Memory B cell (primary cell): ENCODE measurements at places on chromosomes 5 and 9.
A peak's percentile ranks its signal among the peaks of the same experiment; 100 is the strongest.

- DNase-seq: no peak
- H3K36me3 ChIP-seq: no peaks in the 10 kb centered on the region
- no peaks in the 10 kb centered on the region for H3K27me3 ChIP-seq
- no peaks in the 10 kb centered on the region for H3K4me1 ChIP-seq
Measured at GRCh38 chr5:137051161-137051560, 448.0 kb downstream of the SPOCK1 start.

- peaks cover 12% of the 10 kb centered on the region for H3K27me3 ChIP-seq
- peak overlapping the region; percentile 39 for H3K4me3 ChIP-seq
- H3K27ac ChIP-seq: no peak overlapping the region
- peaks cover 13% of the 10 kb centered on the region for H3K4me1 ChIP-seq
Measured at GRCh38 chr9:1101846-1102641, 51.9 kb downstream of the DMRT2 start.

DNA sequence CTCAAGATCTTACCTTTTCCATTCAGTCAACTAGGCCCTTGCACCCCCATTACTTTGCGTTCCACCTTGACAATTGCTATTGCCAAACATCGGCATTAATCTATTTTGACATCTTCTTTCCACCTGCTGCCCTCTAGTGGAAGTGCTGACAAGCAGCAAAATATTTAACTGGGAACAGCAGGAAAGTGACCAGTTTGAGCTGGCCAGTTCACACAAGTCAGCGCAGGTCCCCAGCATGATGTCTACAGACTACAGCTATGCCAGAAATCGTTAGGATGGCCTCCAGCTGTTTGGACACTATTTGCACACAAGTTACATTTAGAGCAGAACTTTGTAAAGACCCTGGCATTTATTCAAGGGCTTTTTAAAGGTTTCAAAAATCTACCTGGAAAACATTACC is 160.1 kb downstream of the GHR start:
- H3K4me3 ChIP-seq: no peak overlapping the region
- no peak overlapping the region for H3K27ac ChIP-seq
- peaks cover 4% of the 10 kb centered on the region for H3K27me3 ChIP-seq
- DNase-seq: peak; percentile 28

- H3K27me3 ChIP-seq: peaks cover 6% of the 10 kb centered on the region
- no peak overlapping the region for H3K27ac ChIP-seq
- no peaks in the 10 kb centered on the region for H3K4me1 ChIP-seq
- no peak for DNase-seq
Measured at GRCh38 chr5:127472700-127473099, 44.7 kb upstream of the PRRC1 start.

DNA sequence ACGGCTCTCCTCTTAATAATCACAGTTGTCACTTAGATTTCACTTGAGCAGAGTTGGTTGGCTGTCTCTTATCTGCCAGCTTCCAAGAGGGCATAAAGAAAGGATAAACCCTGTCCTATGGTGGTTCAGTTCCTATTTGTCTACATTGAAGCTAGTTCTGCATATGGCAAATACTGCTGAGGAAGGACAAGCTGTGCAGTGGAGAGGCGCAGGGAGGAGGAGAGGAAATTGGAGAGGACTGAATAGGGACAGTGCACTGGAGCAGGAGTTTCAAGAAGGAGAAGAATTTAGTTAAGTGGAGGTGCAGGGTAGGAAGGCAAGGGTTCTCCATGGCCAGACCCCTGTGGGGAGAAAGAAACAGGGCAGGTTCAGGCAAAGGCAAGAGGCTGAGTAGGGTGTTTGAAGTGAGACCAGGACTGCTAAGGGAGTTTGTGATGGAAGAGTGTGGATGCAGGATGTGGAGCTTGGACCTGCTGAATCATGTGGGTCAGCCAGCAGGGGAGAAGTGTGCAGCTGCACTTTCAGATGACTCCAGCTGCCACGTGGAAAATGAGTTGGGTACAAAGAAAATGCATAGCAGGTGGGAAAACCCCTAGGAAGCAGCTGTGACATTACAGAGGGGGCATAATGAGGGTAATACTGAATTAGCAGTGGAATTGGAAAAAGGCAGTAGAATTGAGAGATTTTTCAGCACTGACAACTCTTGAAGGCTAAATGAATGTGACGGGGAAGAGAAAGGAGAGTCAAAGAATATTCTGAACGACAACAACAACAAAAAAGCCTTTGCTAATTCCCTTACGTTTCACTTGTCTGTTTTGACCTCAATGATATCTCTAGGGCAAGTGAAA is 66.8 kb downstream of the MAMDC2 start:
- H3K4me3 ChIP-seq: peak overlapping the region; percentile 19
- DNase-seq: no peak
- H3K27ac ChIP-seq: no peak overlapping the region

DNA sequence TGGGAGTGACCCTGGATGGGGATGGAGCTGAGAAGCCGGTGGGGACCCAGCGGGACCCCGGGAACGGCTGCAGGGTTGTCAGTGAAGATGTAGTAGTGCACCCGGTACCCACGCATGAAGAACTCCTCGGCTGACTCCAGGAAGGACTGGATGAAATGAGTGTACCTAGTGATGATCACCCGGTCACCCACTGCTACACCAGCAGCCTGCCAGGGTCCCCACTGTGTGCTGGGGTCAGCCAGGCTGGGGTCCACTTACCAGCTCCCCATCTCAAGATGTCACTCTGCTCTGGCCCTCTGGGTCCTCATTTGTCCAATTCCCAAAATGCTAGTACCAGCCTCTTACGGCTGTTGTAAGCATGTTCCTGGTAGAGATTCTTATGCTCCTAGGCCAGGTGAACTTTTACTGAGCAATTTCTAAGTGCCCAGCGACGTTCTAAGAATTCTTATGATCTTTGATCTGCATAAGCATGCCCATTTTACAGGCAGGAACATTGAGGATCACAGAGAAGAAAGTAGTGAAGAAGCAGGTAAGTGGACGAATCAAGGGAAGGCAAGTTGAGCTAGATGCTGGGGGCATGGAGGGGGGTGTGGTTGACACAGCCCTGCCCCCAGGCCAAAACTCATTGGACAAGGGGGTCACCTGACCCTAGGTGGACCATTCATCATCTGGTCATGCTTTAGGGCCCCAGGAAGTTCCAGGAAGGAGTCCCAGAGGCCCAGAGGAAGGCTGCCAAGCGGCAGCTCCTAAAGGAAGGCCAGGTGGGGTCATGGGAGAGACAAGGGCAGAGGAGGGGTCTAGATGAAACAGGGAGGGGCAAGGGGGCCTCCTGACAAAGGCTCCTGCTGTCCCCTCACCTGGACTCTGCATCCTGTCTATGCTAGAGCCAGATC is 9.4 kb downstream of the GBGT1 start:
- no peak overlapping the region for H3K4me3 ChIP-seq
- no peaks in the 10 kb centered on the region for H3K27me3 ChIP-seq
- H3K36me3 ChIP-seq: peaks cover 3% of the 10 kb centered on the region
- peaks cover 7% of the 10 kb centered on the region for H3K4me1 ChIP-seq

- H3K4me1 ChIP-seq: no peaks in the 10 kb centered on the region
- no peaks in the 10 kb centered on the region for H3K36me3 ChIP-seq
- no peak for DNase-seq
- H3K4me3 ChIP-seq: no peak overlapping the region
- H3K27me3 ChIP-seq: no peaks in the 10 kb centered on the region
- no peak overlapping the region for H3K27ac ChIP-seq
Measured at GRCh38 chr5:136629125-136629792, 263.9 kb upstream of the TRPC7 start.

DNA sequence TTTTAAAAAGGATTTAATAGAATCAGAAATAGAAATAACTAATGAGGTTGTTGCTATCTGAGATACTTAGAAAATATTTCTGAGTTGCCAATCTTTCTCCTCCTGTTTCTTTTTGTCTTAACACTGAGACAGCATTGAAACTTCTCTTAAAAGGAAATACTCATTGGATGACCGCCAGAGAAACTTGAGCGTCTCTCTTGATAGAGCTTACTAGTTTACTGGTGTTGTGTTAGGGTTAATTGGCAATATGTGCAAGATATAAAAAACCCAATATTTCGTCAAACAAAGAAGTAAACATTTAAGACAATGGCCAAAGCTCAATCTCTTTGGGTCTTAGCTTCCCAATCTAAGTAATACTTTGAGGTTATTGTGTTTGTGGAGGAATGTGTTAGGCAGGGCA is 176.4 kb upstream of the CHD1 start:
- peaks cover 4% of the 10 kb centered on the region for H3K4me1 ChIP-seq
- H3K4me3 ChIP-seq: no peak overlapping the region
- no peak overlapping the region for H3K27ac ChIP-seq
- no peak for DNase-seq
- H3K36me3 ChIP-seq: no peaks in the 10 kb centered on the region
- peaks cover 4% of the 10 kb centered on the region for H3K27me3 ChIP-seq

GRCh38 chr5:27612161-27612560 is 573.8 kb upstream of the CDH9 start:
- no peak overlapping the region for H3K27ac ChIP-seq
- no peak overlapping the region for H3K4me3 ChIP-seq

GRCh38 chr5:63613442-63613841 is 348.8 kb downstream of the HTR1A start:
- DNase-seq: no peak
- no peak overlapping the region for H3K4me3 ChIP-seq
- H3K4me1 ChIP-seq: no peaks in the 10 kb centered on the region
- H3K27ac ChIP-seq: no peak overlapping the region

GRCh38 chr5:40428126-40428525 is 251.6 kb upstream of the PTGER4 start:
- H3K36me3 ChIP-seq: no peaks in the 10 kb centered on the region
- no peak overlapping the region for H3K4me3 ChIP-seq
- peaks cover 2% of the 10 kb centered on the region for H3K4me1 ChIP-seq
- H3K27ac ChIP-seq: no peak overlapping the region
- DNase-seq: no peak

DNA sequence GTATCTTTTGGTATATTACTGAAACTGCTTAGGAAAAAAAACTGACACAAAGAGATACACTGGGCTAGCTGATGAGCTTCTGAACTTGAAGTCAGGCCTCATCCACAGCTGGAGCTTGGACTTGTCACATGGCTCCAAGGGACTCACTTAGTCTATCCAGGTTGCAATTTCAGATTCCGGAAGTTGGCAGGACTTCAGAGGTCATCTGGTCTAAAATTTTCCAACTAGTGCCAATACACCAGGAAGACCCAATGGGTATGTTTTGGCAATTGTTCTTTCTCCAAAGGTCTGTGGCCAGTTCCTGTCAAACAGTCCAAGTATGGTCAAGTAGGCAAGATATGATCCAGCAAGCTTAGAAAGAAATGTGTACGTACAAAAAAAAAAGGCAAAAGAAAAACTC is 36.7 kb downstream of the MRPS27 start:
- H3K4me3 ChIP-seq: no peak overlapping the region
- peaks cover 16% of the 10 kb centered on the region for H3K4me1 ChIP-seq

- no peaks in the 10 kb centered on the region for H3K4me1 ChIP-seq
- H3K36me3 ChIP-seq: no peaks in the 10 kb centered on the region
- no peak overlapping the region for H3K27ac ChIP-seq
- H3K4me3 ChIP-seq: no peak overlapping the region
- no peak for DNase-seq
Measured at GRCh38 chr9:129702589-129703520, 37.4 kb downstream of the PRRX2 start.

DNA sequence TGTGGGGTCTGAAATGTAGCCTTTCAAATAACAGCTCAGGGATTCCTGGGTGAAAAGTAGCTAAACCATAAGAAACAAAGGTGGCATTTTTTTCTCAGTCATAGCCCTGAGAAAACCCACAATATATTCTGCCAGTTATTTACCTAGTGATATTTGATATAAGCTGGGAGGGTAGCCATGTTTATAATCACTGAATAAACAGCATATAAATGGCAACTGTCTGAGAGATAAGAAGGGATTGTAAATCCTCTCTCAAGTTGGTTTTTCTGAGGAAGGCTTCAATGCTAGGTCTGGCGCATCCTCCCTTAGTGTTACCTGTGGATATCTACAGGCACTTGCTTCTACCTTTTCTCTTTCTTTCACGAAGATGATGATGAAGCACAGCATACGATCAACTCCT is 1080.5 kb upstream of the DMAC1 start:
- no peaks in the 10 kb centered on the region for H3K36me3 ChIP-seq
- no peaks in the 10 kb centered on the region for H3K4me1 ChIP-seq
- no peak overlapping the region for H3K27ac ChIP-seq
- no peak for DNase-seq

DNA sequence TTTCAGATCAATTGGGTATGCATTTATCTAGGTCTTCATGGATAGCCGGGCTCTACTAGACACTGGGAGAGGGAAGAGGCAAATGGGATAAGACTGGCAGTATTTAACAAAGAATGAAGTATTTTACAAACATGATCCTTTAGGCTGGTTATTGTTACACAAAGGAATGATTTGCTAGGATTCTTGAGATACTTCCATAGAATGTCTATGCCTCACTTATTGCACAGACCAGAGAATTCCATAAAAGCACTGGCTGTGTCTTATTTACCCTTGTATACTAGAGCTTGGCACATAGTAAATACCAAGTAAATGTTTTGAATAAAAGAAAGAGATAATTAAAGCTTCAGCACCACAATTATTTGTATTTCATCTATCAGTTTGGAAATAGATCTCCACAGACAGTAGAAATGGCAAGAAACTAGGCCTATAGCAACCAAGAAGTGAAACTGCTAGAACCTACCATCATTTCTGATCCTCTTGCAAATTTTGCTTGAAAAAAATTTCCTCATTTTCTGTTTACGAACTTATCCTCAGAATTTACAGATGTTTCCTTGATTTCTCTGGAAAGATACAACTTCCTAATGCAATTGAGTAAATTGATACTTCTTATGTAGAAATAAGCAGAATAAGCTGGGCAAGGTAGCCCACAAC is 3.8 kb downstream of the PDCD1LG2 start:
- no peaks in the 10 kb centered on the region for H3K27me3 ChIP-seq
- no peak for DNase-seq
- H3K36me3 ChIP-seq: no peaks in the 10 kb centered on the region
- no peak overlapping the region for H3K4me3 ChIP-seq
- no peak overlapping the region for H3K27ac ChIP-seq
- H3K4me1 ChIP-seq: peaks cover 37% of the 10 kb centered on the region

GRCh38 chr5:126354012-126354857 is 69.0 kb upstream of the GRAMD2B start:
- H3K36me3 ChIP-seq: no peaks in the 10 kb centered on the region
- no peak overlapping the region for H3K4me3 ChIP-seq
- peaks cover 8% of the 10 kb centered on the region for H3K27me3 ChIP-seq
- H3K27ac ChIP-seq: no peak overlapping the region

DNA sequence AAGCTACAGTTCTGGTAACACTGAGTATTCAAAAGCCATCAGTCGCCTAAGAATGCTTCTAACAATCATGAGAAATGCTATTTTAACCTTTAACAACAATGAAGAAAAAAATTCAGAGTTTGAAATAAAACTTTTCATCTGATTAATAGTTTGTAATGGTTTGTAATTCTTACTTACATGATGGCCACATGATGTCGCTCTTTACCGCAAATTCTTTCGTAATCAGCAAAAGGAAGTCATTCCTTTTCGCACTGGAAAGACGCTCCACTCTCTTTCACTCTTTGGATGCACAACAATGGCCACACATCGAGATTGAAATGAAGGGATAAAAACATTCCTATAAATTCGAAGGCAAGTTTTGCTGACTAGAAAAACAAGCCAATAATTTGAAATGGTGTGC is at the start of gene PCDHA7:
TSS of gene PCDHA7 (plus strand) at position 277 of the 400 bp plus-strand sequence. CDS start at position 392, 115 bp downstream.
- H3K27ac ChIP-seq: no peak within 1 kb of the TSS
- DNase-seq: no peak
- H3K4me1 ChIP-seq: no peaks in the 10 kb centered on the region
- H3K36me3 ChIP-seq: peaks cover 2% of the 10 kb centered on the region
- peaks cover 8% of the 10 kb centered on the region for H3K27me3 ChIP-seq
- no peak within 1 kb of the TSS for H3K4me3 ChIP-seq
